ENCODE measurements at places on chromosomes 2 and 18.

DNA sequence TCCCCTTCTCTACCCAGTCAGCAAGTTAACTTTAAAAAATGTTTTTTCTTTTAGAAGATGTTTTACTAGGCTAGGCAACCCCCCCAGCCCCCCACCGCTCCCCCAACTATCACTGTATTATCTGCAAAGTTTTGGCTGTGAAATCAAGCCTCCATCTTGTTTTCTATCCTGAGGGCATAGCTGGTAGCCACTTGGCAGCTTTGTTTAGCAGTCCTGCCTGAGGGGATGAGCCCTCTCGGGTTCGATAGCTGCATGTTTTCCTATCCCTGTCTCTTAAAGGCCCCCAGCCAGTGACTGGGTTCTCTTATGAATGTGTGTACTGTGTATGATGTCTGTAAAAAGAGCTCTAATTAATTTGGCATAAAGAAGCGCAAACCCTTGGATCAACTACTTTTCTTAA lies 43.4 kb downstream of the MRO start:
- DNase-seq = no peak

DNA sequence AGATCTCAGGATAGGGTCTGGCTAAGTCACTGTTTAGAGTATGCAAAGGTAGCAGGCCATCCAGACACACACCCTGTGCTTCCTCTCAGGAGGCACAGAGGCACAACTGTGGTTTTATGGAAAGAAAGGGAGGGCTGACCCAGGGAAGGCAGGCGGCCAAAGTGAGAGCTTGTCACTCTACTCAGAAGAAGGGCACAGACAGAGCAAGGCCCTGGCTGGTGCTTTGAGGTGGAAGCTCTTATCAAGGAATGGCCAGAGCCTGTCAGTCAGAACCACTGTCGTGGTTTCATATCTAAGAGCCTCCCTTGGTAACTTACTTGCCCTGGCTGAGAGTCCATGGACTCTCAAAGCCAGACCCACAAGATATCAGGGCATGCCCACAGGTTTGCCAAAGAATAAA lies 40.7 kb downstream of the SLC9A2 start:
- DNase-seq = no peak

DNA sequence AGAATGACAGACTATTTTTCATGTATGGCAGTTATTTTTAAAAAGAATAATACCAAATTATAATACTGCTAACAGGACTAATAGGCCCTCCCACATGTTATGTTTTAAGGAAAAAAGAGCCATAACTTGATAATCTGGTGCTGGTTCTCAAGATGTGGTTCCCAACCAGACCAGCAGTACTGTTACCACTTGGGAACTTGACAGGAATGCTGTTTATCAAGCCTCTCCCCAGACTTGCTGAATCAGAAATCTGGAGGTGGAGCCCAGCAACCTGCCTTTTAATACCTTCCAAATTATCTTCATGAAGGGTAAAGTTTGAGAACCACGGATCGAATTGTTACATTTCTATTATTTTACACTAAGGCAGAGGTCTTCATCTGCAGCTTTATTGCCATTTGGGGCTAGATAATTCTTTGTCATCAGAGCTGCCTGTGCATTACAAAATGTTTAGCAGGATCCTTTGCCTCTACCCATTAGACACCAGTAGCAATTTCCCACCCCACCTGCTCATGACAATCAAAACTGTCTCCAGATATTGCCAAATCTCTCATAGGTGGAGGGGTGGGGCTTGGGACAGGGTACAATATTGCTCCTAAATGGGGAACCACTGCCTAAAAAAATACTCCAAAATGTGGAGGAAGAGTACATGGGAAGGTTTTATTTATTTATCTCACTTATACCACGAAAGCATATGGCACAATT lies 629.6 kb downstream of the ARHGAP15 start:
- no peak for DNase-seq

GRCh38 chr2:83536556-83536955 lies 922.5 kb downstream of the SUCLG1 start:
- DNase-seq = no peak

DNA sequence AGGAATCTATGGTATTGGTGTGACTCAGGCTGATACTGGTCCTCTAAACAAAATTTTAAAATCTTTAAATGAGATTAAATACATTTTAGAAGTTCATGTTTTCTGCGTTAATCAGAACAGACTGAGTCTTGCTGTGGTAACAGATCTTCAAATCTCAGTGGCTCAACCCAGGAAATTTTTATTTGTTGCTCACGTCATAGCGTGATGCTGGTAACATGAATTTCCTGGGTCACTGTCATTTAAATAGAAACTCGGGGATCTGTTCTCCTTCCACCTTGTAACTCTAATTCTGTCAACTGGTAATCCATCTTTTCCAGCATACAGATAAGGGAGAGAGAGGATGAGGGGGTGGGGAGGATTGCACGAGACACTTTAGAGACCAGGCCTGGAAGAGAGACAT lies 90.0 kb downstream of the CDC42EP3 start:
- DNase-seq = no peak

GRCh38 chr2:85799215-85799956 lies 45.6 kb downstream of the ATOH8 start:
- DNase-seq = no peak

DNA sequence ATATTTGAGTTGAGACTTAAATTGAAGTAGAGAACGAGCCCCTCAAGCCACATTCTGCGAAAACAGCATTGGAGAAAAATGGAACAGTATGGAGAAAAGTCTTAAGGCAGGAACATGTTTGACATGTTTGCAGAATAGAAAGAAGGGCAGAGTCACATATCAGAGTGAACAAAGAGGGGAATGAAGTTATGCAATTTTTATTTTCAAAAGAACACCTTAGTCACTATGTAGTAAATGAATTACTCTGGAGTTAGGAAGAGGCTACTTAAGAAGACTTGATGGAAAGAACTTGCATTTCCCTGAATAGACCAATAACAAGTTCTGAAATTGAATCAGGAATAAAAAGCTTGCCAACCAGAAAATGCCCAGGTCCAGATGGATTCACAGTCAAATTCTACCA lies 391.4 kb upstream of the CDH19 start:
- no peak for DNase-seq

GRCh38 chr18:73987247-73987980 lies 160.2 kb downstream of the FBXO15 start:
- no peak for DNase-seq

GRCh38 chr2:240817496-240818292 lies 2.3 kb downstream of the KIF1A start:
- no peak for DNase-seq

DNA sequence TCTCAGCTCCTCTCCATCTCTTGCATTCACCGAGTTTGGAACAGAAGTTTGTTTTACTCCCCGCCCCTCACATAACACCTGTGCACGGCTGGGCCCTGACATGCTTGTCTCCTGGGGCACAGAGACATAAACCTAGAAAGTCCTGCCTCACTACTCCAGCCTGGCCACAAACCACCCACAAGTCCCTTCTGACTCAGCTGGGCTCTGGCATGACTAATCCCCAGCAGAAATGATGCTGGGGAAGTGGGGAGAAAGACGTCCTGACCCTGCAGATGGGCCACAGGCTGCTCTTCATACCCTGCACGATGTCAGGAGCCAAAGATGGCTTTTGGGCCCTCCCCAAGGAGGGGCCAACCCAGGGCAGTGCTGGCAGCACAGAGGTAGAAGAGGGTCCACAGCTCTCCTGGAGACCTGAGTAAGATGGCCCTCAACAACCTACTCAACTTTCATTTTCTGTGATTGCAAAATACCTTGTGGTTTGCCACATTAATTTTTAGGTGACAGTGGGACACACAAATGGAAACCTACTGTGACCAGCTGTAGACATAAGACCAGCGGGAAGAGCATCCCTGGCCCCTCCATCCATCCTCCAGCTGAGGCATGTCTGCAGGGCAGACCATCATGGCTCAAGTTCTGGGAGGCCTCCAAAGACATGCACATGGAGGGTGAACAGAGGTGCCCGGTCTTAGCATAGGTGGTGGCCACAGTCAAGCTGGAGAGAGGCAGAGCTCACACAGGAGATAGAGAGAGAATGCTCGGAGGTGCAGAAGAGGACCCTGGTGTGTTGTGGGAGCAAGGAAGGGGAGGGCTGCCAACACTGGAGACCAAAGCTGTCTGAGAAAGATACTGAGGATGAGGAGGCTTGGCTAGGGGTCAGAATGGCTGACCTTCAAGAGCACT lies 40.0 kb downstream of the DNMT3A start:
- no peak for DNase-seq
